ENCODE measurements at places on chromosomes 5 and 9.

DNA sequence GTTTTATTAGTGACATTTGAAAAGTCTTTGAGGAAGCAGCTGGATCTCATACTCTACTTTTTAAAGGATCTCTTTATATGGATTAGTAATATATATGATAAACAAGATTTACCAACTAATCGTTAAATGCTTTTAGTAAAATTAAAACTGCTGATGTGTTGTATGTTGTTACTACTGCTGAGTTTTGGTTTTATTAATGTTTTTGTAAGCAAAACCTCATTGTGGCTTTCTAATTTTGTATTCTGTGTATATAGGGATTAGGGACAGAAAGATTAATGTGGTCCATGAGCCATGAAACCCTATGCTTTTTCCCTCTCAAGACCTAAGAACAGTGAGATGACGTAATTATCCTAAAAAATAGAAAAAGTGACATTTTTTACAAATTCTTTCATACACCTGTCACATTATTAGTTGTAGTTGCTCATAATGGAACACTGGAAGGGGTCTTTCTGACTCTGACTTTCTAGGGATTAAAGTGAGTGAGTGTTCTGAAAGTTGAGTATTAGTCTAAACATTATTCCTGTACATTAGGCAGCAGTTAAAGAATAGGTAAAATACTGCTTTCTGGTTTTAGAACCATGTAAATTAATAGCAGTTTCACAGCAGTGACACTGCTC is 85.9 kb downstream of the SLC12A2 start:
- DNase-seq = no peak

DNA sequence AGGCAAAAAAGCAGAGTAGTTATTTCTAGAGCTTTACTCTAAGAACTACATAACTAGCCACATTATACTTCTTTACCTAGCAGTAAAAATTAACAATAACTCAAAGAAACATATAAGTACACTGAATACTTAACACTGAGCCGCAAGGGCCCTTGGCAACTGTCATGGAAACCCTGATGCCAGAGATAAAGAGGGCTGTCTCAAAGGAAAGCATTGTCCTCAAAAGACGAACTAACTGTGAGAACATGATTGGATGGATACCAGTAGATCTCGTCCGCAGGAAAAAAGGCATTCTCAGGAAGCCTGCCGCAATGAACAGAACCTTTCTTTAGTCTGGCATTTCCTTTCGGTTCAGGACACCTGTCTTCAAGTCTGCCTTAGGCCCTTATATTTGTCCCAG is 379.0 kb upstream of the SLC30A5 start:
- no peak for DNase-seq

GRCh38 chr5:131968396-131968954 is 23.0 kb upstream of the MEIKIN start:
- no peak for DNase-seq

DNA sequence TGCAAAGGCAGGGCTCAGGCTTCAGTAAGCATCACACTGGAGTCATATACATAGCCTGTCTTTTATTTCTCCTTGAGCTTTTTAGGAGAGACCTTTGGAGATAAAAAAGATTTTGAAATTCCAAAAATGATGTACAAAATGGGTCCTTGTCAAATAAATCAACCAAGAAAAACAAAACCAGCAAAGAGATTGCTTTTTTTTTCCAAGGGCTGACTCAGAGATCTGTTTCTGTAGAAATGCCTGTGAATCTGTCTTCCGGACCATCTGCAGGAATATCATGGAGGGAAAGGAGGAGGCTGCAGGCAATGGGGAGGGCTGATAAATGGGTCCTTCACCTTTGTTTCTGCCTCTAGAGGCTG is 77.4 kb downstream of the SLIT3 start:
- DNase-seq = peak; percentile 71

GRCh38 chr5:36683821-36684434 is 77.5 kb downstream of the SLC1A3 start:
- no peak for DNase-seq

- DNase-seq = no peak
These were observed 202.9 kb downstream of the NR2F1-AS1 start for GRCh38 chr5:93378073-93378472.

- peak; percentile 27 for DNase-seq
These were observed 67.8 kb downstream of the FAT2 start for GRCh38 chr5:151523335-151523734.

DNA sequence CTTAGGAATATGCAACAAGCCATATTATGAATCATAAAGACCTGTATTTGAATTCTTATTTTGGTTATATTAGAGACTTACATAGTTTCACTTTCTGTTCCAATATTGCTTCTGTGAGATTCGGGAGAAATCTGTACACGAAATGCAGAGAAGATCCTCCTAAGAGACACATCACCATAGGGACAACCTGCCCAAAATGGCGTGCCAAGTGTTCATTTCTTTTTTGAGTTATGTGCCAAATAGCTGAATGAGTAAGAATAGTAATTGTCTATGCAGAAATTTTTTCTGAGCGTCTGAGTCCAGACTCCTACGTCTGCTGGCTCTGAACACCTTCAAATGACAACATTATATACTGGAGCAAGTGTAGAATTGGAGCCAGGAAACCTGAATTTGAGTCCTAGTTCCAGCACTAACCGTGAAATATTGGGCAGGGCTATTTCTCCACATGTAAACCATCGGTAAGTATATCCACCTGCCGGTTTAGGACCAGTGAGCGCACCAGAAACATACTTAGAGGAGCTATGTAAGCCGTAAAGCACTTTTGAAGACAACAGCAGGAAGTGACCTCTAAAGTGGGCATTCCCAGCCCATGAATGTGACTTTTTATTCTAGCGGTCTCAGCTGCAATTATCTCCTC is 163.9 kb upstream of the DMRT1 start:
- no peak for DNase-seq

- DNase-seq = no peak
These were observed 29.0 kb upstream of the FSD1L start for GRCh38 chr9:105418588-105419500.

DNA sequence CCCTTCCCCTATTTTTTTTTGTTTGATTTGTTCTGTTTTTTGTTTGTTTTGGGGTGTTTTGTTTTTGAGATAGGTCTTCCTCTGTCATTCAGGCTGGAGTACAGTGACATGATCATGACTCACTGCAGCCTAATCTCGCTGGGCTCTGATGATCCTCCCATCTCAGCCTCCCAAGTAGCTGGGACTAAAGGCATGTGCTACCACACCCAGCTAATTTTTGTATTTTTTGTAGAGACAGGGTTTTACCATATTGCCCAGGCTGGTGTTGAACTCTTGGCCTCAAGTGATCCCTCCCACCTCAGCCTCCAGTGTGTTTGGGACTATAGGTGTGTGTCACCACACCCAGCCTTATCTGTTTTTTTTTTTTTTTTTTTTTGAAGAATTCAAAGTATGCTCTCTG is 605.4 kb downstream of the DNAH5 start:
- no peak for DNase-seq

GRCh38 chr5:35442885-35443639 is 174.6 kb upstream of the SPEF2 start:
- no peak for DNase-seq

- no peak for DNase-seq
These were observed 1.7 kb downstream of the PRKAA1 start for GRCh38 chr5:40796487-40796889.

DNA sequence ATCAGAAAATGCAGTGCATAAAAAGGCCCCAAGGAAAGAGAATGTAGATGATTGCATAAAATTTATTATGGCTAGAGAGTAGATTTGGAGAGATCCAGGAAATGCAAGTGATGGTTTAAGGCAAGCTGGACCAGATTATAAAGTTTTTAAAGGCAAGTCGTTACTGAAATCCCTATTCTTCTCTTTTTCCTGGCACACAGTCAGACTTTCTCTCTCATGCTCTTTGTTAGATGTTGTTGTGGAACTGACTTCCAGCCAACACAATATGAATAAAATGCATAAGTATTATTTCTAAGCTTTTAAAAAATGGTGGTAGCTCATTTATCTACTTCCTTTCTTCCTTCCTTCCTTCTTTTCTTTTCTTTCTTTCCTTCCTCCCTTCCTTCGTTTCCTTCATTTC is 1085.4 kb upstream of the CDH6 start:
- DNase-seq = no peak

DNA sequence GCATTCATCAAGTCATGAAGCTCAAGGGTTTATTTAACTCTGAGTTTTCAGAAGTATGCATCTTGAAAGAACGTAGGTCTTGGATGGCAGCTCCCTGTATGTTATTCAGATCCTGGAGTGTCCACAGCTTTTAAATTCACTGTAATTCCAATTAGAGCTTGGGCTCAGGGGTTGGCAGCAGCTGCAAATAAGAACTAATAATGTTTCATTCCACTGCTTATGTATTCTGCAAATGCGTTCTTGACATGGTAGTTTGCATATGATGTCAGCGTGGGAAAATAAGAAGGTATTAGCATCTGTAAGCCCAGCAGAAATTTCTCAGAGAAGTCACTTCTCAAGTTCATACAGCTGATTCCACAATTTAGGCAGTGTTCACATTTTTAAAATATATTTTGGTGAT is 58.4 kb downstream of the RORB start:
- DNase-seq = no peak

DNA sequence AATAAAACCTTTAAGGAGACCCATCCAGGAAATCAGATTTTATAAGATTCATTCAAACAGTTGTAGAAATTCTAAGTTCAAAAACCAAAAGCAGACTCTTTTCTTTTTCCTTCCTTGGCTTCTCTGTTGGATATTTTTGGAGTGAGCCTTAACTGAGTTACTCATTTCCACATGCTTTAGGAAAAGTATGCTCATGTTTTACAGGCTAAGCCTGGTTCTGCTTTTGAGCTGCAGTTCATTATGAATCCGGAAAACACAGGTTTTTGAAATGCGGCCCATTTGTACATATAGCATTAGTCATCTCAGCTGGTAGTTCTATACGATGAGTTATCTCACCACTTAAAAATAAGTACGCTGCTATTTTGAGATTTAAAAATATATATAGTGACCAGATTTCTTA is 156.6 kb upstream of the DMRT1 start:
- no peak for DNase-seq

DNA sequence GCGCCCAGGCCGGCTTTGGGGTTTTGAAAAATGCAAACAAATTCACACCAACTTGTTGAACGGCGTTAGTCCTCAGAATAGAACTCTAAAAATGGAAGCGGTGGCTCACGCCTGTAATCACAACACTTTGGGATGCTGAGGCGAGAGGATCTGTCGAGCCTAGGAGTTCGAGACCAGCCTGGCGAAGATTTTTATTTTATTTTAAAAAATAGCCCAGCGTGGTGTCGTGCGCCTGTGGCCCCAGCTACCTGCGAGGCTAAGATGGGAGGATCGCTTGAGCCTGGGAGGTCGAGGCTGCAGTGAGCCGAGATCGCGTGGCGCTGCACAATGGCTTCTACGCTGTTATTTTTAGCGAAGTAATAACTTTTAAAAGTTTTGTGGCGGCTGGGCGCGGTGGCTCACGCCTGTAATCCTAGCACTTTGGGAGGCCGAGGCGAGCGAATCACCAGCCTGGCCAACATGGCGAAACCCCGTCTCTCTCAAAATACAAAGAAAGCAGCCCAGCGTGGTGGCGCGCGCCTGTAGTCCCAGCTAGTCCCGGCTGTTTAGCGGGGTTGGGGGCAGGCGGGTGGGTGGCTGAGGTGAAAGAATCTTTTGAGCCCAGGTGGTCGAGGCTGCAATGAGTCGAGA is 694 bp upstream of the PLIN2 start:
- DNase-seq = no peak
